Left lung (tissue), 14 donors: ENCODE measurements at places on chromosomes 3 and 15. TPM values are rescaled to one million over a fixed set of nuclear protein-coding genes. Genes with fewer than 3 reads are reported as not detected.
A peak's percentile ranks its signal among the peaks of the same experiment; 100 is the strongest.

Gene TICRR
- 1.7 TPM for total RNA-seq

Gene PIERCE2
- total RNA-seq, result 3.4 TPM

Gene EHHADH
- 7.4 TPM for total RNA-seq

Gene SLC9C1
- 0.20 TPM for total RNA-seq

Gene MYZAP
- total RNA-seq, result 17.1 TPM

Gene FBN1
- 144 TPM for total RNA-seq

Gene DUOXA2
- not detected for total RNA-seq

Gene GABRR3
- not detected for total RNA-seq

Gene P3H2
- total RNA-seq, result 29.1 TPM

DNA sequence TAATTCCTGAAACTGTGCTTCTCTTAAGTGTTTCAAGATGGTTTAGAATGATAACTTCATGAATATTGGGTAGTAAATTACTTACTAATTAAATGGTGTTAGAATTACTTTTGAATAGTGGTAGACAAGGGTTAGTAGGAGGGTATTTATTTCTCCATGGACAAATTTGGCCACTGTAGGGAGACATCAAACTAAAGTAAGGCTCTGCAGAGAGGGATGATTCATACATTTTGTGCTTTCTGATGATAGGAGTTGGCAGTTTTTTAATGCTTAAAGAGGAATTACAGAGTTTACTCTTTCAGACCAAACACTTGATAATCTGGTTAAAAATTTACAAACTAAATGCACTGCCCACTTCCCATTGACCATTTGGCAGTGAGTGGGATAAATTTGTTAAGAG lies 127.6 kb downstream of the NAALADL2 start:
- no peak for DNase-seq

DNA sequence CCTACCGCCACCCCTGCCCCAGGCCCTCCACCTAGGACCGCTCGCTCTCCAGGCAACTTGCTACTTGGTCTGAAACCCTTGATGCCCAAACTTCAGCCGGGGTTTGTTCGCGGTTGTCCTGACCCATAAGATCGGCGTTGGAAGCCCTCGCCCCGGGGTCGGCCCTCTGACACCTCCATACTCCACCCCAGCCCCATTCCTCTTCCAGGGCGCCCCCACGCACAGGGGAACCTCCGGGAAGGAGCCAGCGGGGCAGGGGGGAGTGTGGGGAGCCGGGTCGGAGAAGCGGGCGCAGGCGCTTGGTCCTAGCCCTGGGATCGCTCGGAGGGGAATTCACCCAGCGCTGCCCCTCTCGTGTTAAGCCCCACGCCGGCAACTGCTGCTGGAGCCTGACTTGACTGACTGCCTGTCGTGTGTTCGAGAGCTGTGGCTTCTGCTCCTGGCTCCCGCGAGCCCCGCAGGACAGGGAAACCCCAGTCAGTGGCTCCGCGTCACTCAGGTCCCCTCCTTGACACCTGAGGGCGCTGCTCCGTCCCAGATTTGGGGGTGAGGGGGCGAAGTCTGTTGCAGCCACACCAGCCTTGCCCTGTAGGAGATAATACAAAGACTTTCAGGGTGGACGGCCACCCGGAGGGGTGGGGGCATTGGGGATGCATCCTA lies 675 bp downstream of the RYR3 start:
- DNase-seq, result no peak

DNA sequence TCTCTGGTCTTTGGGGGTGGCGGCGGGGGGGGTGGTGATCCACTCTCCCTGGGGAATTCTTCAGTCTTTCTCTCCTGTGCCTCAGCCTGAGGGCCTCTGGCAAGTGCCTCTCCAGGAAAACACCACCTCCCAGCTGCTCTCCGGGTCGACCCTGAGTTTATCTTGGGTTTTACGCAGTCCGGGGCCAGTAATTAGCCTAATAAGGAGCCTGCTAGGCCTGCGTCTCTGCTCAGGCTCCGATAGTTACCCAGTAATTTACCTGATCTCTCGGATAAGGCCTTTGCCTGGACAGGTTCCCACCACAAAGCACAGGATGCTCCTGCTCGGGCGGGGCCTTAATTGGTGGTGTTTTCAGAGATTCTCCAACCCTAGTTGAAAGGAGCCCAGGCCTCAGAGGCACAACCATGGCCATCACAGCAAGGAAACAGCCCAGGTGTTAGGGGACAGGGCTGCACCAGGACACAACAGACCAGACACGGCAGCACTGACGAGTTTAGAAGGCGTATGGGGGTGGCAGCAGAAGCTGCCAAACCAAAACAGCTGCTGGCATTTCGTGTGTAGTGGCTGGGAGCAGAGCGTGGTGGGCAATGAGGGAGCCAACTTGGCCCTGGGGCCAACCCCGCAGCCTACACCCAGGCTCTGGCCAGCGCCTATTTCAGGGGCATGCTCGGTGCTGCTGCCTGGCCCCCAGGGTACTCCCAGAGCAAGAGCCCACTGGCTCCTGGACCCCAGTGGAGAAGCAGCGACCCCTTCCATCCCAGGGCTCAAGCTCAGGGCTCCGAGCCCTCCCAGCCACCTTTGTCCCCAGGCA lies 71.4 kb downstream of the KLF13 start:
- DNase-seq, result no peak

- DNase-seq, result no peak
These were observed 71.0 kb downstream of the CCK start for GRCh38 chr3:42194943-42195510.

GRCh38 chr15:40285554-40286011 lies 2.7 kb upstream of the ANKRD63 start:
- DNase-seq, result peak; percentile 13

- DNase-seq, result no peak
These were observed 27.9 kb upstream of the MUC20 start for GRCh38 chr3:195692781-195693427.

DNA sequence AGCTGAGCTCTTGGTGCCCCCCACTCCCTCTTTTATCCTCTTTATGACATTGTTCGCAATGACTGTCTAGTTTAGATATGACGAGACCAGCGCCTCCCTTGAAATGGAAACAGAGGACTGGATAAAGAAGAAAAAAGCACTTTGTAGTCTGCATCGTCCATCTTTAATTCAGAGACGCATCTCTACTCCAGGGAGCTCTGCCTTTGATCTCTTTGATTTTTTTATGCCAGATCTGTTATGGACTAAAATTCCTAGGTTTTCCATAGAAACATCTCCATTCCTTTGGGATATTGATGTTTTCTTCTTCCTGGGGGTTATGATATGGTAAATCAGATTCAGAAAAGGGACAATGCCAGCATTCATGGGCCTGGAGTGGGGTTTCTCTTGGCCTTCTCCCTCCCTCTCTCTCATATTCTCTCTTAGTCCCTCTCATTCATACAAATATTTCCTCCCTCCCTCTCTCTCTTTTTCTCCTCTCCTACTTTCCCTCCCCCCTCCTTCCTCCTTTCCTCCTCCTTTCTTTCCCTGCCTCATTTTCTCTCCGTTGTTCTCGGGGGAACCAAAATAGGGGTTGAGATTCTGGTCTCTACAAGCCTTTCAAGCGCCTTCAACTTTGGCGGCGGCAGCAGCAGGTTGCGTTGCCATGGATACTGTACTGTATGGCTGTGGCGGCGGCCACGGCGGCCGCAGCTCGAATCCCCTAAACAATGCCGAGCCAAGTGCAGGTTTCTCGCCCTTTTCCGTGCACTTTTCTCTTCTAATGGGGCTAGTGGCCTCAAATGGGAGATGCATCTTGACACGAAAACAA lies 45.5 kb downstream of the ZIC4 start:
- no peak for DNase-seq

DNA sequence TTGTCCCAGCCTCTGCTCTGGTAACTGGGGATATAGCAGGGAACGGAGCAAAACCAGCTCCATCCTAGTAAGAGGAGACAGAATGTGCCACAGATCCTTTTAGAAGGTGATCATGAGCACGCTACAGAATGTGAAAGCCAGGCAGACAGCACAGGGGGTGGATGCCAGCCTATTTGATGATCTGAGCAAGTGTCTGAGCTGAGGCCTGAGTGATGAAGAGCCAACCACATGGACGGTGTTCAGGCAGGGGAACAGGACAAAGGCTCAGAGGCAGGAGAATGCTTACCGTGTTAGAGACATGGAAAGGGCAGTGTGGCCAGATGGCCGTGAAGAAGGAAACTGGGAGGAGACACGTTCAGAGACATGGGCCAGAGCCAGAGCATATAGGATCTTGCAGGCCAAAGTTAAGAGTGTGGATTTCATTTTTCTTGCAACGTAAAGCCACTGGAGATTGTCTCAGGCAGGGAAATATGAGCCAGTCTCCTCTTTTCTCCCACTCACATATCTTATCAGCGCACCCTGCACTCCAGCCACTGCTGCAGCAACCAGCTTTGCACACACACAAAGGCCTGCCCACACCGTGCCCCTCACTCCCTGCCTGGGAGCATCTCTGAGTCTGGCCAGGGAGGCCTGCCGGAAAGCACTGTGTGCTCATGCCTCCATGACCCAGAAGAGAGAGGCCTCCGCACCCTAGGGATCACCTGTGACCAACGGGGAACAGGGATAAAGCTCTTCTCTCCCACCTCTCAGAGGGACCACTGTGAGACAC lies 20.1 kb downstream of the RAB43 start:
- DNase-seq, result no peak

- DNase-seq, result no peak
These were observed 51.3 kb downstream of the SMAD3 start for GRCh38 chr15:67116742-67117141.

GRCh38 chr15:98855815-98856531 lies 151.6 kb downstream of the PGPEP1L start:
- DNase-seq, result no peak

- no peak for DNase-seq
These were observed 16.5 kb downstream of the PLXNA1 start for GRCh38 chr3:126999383-126999782.

- DNase-seq, result no peak
These were observed 16.0 kb upstream of the RBPMS2 start for GRCh38 chr15:64791401-64791800.

- DNase-seq, result no peak
These were observed 17.0 kb downstream of the FNDC3B start for GRCh38 chr3:172056416-172056815.

DNA sequence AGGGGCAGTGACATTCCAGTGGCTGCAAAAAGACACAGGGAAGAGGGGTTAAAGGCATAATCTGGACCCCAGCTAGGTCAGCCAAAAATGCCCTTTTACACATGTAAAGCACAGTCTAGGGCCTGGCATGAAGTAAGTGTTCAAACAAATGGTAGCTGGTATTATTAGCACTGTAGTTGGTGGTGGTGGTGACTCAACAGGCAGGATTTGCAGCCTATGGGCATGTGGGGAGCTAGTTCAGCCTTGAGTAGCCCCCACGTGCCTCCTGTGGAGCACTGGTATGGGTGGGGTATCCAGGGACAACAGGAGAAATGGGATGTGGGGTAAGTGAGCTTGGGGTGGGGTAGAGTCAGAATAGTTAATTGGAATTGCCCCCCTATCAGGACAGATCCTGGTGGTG lies 27.6 kb downstream of the DNASE1L3 start:
- DNase-seq, result no peak
